RCC 7860 (cell line): ENCODE measurements at places on chromosomes 7 and 10.

GRCh38 chr7:106059556-106059955 is 52.6 kb downstream of the SYPL1 start:
- no peak for DNase-seq

DNA sequence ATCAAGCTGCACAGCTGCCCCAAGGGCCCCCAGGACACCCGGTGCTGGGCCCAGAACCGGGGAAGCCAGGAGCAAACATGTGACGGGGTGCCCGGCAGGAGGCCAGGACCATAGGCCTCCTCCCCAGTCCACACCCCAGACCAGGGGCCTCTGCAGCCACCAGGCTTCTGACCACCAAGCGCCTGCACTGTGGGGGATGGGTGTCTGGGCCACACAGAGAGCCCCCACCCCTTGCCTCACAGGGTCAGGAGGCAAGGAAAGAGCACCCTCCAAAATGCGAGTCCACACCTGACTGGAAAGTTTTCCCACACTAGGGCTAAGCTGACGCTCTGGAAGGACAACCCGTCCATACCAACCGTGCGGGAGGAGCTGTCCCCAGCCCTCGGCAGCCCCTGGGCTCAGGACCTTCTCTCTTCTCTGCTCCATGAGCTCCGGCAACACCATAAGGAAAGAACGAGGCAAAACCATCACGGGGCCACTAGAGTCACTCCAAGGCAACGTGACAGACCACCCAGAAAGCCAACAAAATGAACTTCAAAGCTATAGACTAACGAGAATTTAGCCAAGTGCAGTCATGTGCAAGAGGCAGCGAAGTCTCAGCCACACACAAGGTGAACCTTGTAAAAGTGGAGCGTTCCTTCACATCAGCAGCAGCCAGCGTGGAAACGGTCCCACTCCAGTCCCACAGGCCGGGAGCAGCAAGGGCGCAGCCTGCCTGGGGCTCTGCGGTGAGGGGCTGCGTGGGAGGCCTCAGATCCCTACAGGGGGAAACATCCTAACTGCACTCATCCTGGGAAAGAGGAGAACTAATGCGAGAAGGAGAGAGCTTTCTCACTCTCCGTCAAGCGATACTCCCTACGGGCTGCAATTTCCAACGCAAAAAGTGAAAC is 5.1 kb downstream of the STK32C start:
- no peak for DNase-seq

DNA sequence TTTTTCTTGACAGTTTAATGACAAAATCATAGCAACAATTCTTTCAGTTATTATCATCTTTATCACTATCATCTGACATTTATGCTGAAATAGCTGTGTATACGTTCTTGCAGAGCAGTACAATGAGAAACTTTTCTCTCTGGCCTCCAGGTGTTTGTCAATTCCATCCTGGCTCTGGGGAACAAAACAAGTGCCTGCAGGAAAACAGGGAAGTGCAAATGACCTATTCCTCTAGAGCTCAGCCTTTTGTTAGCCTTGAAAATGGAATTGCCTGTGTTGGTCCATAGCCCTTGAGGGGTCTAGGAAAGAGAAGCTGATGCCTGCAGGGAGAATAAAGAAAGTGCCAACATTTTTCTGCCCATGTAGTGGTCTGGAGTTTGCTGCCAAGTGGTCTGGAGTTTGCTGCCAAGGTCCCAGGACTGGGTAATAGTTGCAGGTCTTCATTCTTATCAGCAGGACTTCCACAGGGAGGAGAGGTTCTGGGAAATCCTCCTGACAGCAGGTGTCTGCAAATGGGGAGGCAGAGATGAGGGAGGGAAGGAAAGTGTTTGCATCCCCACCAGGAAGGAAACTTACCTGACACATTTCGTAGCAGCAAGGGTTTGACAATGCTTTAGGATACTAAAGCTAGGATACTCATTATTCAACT is 10.1 kb upstream of the CSTF2T start:
- DNase-seq: no peak

DNA sequence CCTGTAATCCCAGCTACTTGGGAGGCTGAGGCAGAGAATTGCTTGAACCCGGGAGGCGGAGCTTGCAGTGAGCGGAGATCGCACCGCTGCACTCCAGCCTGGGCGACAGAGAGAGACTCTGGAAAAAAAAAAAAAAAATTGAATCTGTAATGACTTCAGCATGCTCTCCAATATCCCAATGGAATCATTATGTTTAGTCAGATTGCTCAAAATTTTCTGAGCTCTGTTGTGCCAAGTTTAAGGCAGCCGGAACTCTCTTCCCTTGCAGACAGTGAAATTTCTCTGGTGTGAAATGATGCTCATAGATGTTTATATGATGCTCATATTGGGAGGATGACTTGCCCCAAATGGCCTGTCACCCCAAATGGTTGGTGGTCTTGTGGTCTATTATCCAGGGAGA is 180.9 kb downstream of the CTTNBP2 start:
- no peak for DNase-seq

- DNase-seq: no peak
Observed at GRCh38 chr7:101884671-101885596, 67.5 kb downstream of the CUX1 start.

GRCh38 chr7:42869131-42870020 is 42.5 kb downstream of the C7orf25 start:
- peak; percentile 57 for DNase-seq

DNA sequence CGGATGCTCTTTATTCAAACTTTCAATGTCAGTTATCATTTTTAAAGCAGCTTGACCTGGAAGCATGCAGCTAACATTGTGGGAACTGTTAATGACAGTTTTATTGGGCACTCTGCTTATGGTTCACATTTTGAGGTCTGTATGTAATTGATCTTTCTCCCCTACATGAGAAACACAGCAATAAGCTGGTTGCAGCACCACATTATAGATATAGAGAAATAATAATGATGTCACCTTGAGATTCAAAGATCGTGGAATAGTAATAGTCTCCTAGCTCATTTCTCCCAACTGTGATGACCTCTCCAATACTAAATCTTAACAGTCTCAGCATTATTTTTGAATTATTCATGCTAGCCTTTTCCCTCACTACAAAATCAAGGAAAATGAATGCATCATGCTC is 22.7 kb upstream of the MGMT start:
- no peak for DNase-seq

- DNase-seq: no peak
Observed at GRCh38 chr7:233249-234035, 41.1 kb downstream of the FAM20C start.

DNA sequence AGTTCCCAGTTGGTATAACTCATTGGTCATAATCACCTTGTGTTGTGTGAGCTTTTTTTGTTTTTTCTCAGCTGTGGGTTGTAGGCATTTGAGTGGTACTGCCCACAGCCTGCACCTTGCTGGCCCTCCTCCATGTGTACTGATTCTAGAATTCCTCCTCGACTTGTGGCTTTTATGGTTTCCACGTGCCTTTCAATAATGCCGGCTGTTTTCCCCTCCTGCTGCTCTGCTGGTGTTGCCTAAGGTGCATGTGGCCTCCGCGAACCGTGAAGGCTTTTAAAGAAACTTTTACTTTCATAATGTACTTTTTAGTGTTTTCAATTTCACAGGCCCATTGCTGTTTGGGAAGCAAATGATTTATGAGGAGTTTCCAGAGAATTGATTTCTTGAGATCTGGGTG is 518.0 kb downstream of the REEP3 start:
- no peak for DNase-seq

GRCh38 chr7:39589323-39590111 is 23.3 kb downstream of the YAE1 start:
- peak; percentile 92 for DNase-seq

DNA sequence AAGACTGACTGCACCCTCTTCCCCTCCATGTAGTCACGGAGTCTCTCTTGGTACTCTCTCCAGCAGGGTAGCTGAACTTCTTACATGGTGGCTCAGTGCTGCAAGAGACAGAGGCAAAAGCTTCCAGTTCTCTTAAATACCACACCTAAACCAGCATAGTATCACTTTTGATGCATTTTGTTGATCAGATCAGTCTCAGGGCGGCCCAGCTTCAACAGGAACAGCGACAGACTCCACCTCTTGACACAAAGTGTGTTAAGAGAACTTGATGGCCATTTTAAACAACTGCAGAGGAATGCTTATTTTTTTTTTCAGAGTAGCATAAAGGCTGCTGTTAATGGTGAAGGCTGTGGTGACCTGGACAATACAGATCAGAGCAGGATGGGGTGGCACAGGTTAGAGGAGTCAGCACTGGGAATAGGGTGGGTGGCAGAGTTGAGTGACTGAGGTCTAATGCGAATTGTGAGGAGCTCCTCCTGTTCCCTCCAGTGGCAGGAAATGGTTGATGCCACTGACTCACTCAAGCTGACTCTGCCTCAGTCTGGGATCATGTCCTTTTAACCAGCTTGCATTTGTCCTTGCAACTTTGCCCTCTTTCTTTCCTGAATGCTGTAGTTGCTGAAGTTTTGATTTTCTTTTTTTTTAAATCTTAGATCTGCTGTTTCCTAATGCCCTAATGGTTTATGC is 17.3 kb downstream of the MGAM start:
- DNase-seq: peak; percentile 24

DNA sequence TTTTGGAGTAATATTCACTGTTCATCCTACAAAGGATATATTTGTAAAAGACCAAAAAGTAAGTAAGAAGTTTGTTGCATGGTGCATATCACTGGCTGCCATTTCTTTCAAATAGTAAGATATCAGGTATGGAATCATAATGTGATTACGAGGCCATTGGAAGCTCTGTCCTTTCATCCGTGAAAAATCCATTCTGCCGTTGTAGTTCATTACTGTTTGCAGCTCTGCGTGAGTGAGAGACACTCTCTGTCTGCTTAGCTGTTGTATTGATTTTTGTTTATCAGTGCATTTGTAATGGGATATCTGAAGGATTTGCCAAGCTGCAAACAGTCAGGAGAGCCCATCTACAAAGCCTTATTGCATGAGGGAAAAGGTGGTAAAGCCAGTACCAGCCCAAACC is 44.1 kb upstream of the SLC39A12 start:
- no peak for DNase-seq

- DNase-seq: no peak
Observed at GRCh38 chr10:27699776-27700175, 45.8 kb downstream of the MKX start.
